Hepatocyte (in vitro differentiated cells): ENCODE measurements at places on chromosomes 16 and 17. TPM values are rescaled to one million over a fixed set of nuclear protein-coding genes. Genes with fewer than 3 reads are reported as not detected.

Gene MEIOB
- total RNA-seq = 0.60 TPM in 1 of 2 replicates, not detected in the other

Gene TRPV3
- total RNA-seq = 2.6 and 8.1 TPM in 2 replicates

DNA sequence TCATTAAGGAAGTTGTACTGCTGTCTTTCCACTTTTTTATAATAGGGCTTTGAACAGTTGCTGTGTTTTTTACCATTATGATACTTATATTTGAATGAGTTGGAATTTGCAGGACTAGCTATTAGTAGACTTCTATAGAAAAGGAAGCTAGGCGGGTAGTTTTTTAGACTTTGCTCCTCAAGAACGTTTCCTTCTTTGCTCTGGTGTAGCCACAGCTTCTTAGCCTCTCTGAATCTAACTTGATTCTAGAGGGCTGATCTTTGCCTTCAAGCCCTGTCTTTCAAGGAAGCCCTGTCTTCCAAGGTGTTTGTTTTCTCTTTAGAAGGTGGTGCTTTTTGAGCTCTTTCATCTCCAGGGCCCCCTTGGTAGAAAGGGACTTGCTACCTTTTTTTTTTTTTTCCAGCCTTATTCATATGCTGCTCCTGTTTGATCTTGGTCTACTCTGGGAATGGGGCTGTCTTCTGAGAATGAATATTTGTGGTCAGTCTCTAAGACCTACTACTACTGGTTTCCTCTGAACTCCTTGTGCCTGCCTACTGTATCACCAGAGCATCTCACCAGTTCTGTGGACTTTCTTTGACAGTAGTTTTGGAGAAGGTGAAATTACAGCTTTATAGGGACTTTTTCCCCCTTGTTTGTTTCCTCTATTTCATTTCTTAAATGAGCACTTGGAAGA, 52.3 kb upstream of the RASL10B start:
- H3K27ac ChIP-seq = no peak overlapping the region
- no peak overlapping the region for H3K4me3 ChIP-seq
- no peak for DNase-seq
- H3K27me3 ChIP-seq = no peaks in the 10 kb centered on the region
- H3K36me3 ChIP-seq = peaks cover 9% of the 10 kb centered on the region

GRCh38 chr16:11896486-11897176, 19.1 kb downstream of the GSPT1 start:
- H3K36me3 ChIP-seq = no peaks in the 10 kb centered on the region
- no peaks in the 10 kb centered on the region for H3K4me1 ChIP-seq
- no peak overlapping the region for H3K27ac ChIP-seq
- no peak for DNase-seq

GRCh38 chr17:72137161-72137560, 16.3 kb downstream of the SOX9 start:
- H3K4me3 ChIP-seq = no peak overlapping the region
- H3K36me3 ChIP-seq = no peaks in the 10 kb centered on the region
- H3K4me1 ChIP-seq = no peaks in the 10 kb centered on the region

- H3K27me3 ChIP-seq = peaks cover 32% of the 10 kb centered on the region
- no peak for DNase-seq
- no peaks in the 10 kb centered on the region for H3K36me3 ChIP-seq
- no peak overlapping the region for H3K4me3 ChIP-seq
Observed at GRCh38 chr17:35742896-35743477, 10.1 kb downstream of the GAS2L2 start.
